ENCODE measurements at places on chromosomes 5 and 9. TPM values are rescaled to one million over a fixed set of nuclear protein-coding genes. Genes with fewer than 3 reads are reported as not detected.

The LMX1B gene
- total RNA-seq: not detected

The SLC6A3 gene
- total RNA-seq: not detected

The ANKRD34B gene
- 0.62 TPM for total RNA-seq

The AJM1 gene
- 30.6 TPM for total RNA-seq

The TAF11L10 gene
- 1.7 TPM for total RNA-seq

The RELL2 gene
- total RNA-seq: 40.7 TPM

The CA9 gene
- total RNA-seq: not detected

The MYO10 gene
- total RNA-seq: 35.7 TPM
